Hematopoietic multipotent progenitor cell treated with erythropoietin and hydrocortisone succinate and interleukin-3 and kit ligand, for 6 days (in vitro differentiated cells): ENCODE measurements at places on chromosomes 3 and 15.
A peak's percentile ranks its signal among the peaks of the same experiment; 100 is the strongest.

GRCh38 chr3:14210290-14210688, 31.7 kb downstream of the LSM3 start:
- no peak for DNase-seq

GRCh38 chr3:120203016-120203415, 82.0 kb downstream of the GPR156 start:
- peak; percentile 34 for DNase-seq

DNA sequence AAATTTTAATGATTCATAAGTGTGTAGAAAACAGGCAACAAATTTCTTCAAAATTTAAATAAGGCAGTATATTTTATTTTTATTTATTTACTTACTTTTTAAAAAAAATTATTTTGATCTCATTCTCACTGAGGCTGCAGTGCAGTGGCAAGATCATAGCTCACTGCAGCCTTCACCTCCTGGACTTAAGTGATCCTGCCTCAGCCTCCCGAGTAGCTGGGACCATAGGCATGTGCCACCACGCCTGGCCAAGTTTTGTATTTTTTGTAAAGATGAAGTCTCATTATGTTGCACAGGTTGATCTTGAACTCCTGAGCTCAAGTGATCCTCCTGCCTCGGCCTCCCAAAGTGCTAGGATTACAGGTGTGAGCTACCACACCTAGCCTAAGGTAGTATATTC, 61.2 kb upstream of the XRN1 start:
- DNase-seq, result no peak

- DNase-seq, result no peak
These were observed 8.7 kb upstream of the MBNL1 start for GRCh38 chr3:152260026-152260425.

- DNase-seq, result no peak
These were observed 269.5 kb upstream of the DCBLD2 start for GRCh38 chr3:99170867-99171517.

- no peak for DNase-seq
These were observed 14.7 kb upstream of the CA12 start for GRCh38 chr15:63396152-63396928.

GRCh38 chr3:184505076-184505878, 56.3 kb upstream of the EPHB3 start:
- DNase-seq, result no peak

DNA sequence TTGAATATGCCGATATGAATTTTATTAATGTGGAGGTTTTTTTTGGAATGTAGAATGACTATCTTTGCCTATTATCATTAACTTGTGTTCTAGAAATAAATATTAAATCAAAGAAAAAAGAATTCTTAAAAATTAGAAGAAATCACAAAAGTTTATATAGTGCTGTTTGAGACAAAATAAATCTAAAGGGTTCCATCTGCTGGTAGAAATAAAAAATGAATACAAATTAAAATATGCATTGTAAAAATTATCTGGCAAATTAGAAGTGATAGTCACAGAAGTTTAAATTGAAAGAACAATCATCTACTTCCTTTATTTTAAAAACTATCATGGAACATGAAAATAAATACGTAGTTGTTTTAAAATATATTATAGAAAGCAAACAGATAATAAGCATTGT, 22.7 kb upstream of the ZBTB20 start:
- peak; percentile 42 for DNase-seq

DNA sequence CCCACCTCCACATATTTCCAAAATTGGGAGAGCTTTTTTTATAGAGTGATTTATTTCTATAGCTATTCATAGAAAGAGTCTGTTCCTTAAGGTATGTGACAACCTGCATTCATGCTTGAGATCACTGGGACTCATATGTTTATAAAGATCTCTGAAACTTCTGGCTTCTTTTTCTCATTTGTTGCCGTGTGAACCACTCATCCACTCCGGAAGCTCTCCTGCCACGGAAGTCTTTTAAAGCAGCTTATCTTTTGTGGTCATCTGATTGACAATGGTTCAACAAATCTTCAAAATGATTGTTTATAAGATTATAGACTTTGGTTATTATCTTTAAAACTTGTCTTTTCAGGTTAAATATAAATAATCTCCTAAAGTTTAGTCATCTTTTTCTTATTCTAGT, 260.5 kb downstream of the C3orf38 start:
- DNase-seq, result peak; percentile 9

DNA sequence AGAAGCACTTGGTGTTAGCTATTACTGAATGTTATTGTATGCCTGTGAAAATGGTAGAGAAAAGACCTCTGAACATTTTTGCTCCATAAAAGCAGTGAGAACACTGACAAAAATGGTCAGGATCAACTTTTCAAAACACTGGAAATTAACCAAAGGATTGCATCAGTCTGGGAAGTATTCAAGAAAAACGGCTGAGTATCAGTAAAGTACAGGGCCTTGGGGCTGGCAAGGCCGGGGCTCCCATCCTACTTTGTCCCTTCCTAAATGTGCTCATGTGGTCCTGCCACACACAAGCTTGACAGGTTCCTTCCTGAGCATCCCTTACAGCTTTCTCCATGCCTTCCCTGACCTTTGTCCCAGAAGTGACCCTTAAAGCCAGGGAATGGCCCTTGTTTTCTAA, 84.0 kb downstream of the CFAP20DC start:
- DNase-seq, result no peak

DNA sequence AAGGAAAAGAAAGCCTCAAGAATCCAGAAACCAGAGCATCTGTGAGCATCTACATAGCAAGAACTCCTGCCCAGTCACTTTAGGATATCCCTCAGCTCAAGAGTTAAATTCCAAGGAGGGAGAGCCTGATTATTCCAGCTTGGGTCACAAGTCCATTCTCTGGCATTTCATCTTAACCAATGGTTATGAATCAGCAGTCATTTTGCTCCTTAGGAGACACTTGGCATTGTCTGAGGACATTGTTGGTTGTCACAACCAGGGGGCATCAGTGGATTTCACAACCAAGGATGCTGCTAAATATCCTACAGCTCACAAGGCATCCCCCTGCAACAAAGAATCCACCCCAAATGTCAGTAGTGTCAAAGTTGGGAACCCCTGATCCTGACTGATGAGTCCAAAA, 51.0 kb upstream of the LMCD1 start:
- DNase-seq, result no peak

GRCh38 chr3:146542179-146542578, 2.2 kb downstream of the PLSCR1 start:
- peak; percentile 53 for DNase-seq

DNA sequence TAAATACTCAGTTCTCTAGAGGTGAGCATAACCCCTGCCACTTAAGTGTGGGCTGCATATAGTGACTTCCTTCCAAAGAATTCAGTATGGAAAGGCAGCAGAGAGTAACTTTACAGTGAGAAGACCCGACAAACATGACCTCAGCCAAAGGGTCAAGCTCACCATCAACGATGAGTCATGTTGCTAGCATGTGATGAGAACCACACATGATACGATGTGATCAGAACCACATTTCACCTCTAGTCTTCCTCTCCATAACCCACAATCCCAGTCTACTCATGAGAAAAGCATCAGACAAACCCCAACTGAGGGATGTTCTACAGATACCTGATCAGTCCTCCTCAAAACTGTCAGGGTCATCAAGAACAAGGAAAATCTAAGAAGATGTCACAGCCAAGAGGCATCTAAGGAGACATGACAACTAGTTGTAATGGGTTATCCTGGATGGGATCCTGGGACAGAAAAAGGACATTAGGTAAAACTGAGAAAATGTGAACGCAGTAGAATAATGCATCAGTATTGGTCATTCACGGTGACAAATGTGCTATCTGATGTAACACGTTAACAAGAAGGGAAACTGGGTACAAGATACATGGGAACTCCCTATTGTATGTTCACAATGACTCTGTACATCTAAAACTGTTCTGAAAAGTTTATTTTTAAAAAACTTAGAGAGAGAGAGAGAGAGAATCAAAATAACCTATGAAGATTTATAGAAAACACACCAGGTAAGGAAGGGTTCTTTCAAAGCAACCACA, 28.3 kb downstream of the SEC61A1 start:
- DNase-seq, result peak; percentile 46

GRCh38 chr3:67384760-67385397, 269.5 kb downstream of the SUCLG2 start:
- DNase-seq, result peak; percentile 65

- DNase-seq, result no peak
These were observed 50.2 kb upstream of the TPM1 start for GRCh38 chr15:62992302-62992701.

GRCh38 chr15:70060993-70061305, 36.8 kb downstream of the TLE3 start:
- no peak for DNase-seq

DNA sequence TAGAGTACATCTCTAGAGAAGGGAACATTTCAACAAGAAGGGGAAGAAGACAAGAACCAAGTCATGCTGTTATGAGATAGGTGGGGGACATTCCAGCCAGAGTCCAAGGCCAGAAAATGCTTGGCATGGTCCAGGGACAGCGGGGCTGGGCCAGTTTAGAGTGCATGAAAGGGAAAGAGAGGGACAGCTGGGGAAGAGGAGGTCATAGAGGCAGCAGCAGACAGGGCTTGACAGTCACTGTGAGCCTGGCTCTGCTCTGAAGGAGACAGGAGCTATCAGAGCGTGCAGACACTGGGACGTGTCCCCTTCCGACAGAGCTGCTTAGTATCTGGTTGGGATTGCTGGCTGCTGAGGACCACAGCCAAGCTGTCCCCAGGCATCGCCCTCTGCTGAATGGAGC, 35.7 kb upstream of the PRR20G start:
- no peak for DNase-seq

GRCh38 chr3:43958005-43958770, 267.4 kb downstream of the ABHD5 start:
- no peak for DNase-seq

GRCh38 chr15:74777769-74778598, 3.9 kb upstream of the CSK start:
- DNase-seq, result no peak

DNA sequence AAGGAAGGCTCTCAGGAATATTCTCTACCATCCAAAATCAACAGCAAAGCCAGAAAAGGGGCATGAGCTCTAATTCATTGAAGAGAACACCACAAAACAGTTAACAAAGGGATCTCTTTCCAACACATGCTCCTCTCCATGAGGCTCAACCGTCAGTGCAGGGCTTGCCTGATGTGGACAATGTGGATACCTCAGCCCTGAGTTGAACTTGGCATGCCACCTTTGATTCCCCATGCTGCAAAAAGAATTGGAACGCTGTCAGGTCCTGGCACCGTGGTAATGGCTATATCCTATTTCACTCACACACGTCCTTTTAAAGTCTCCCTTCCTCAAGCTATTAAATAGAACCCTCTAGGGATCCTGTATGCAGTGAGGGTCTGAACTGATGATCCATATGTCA, 30.7 kb upstream of the IP6K2 start:
- DNase-seq, result no peak

DNA sequence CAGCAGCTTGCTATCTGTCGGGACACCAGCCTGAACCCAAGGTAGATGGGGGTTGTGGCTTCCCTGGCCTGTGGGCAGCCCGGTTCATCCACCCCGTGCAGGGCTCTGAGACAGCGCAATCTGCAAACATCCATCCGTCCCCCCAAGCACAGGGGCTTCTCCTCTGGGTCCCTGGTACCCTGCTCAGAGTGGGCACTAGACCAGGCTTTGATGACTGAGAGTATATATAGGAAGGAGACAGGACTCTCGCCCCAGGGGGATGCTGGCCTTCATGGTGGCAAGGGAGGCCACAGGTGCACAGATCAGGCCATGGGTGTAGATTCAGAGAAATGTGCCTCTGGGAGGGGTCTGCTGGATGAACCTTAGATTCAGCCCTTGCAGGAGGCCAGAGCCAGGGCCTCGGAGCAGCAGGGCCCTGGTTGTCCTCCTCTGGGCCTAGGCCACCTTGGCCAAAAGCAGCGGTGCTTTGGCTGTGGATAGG, 40.3 kb downstream of the CFAP100 start:
- no peak for DNase-seq

- DNase-seq, result no peak
These were observed 39.2 kb downstream of the BBX start for GRCh38 chr3:107561980-107562379.

DNA sequence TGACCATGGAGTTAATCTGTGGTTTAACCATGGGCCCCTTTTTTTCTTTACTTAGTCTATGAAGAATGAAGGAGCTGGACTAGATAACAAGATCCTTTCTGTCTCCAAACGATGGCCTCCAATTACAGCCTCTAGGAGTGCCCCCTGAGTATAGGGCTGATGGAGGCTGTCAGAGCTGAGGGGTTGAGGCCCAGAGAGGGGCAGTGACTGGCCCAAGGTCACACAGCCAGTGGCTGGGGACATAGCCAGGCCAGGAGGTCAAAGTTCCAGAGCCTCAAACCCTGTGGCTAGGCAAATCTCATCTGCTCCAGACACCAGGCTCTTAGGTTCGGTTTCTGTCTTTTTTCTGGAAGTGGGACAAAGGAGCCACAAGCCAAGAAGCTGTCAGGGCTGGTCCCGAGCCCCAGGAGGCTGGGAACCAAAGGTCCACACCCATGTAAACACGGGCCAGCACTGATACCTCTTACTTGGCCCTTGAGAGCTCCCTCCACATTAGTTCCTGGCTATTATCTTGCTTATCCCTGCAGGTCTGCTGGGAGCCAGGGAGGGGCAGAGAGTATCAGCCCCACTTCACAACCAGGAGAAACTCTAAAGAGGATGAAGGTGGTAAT, 10.3 kb downstream of the RHOV start:
- DNase-seq, result no peak

GRCh38 chr15:62068071-62068809, 1.5 kb downstream of the C2CD4A start:
- DNase-seq, result peak; percentile 48

GRCh38 chr3:173676094-173676493, 278.6 kb downstream of the NLGN1 start:
- no peak for DNase-seq

DNA sequence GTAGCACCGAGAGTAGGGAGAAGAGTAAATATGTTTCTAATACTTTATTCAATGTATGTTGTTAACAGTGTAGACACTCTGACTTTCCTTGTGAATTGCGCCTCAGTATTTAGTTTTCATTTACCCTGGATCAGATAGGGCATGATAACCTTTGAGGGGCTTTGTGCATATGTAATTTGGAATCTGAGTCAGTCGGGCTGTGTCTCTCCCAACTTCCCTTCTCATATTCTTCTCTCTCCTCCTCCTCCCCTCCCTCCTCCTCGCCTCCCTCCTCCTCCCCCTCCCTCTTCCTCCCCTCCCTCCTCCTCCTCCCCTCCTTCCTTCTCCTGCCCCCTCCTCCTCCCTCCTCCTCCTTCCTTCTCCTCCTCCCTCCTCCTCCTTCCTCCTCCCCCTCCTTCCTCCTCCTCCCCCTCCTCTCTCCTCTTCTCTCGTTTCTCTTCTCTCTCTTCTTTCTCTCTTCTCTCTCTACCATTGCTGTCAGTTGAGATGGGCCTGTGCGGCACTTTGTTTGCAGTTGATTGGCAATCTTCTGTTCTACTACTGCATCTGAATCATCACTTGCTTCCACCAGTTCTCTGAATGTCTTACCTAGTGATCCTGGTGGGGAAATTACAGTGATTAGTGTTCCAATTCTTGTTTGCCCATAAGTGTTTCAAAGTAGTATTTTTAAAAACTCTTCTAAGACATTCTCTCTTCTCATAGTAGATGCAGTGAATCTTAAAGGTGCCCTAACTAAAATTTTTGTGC, 162.3 kb downstream of the PGPEP1L start:
- DNase-seq, result no peak
